Pancreas (tissue), 10 donors: ENCODE measurements at places on chromosomes 1 and 21.

GRCh38 chr1:234163267-234163919, 209.9 kb upstream of the COA6 start:
- DNase-seq = no peak

GRCh38 chr1:18684303-18684702, 53.7 kb downstream of the PAX7 start:
- no peak for DNase-seq

GRCh38 chr1:209008586-209008985, 574.9 kb upstream of the CAMK1G start:
- no peak for DNase-seq

DNA sequence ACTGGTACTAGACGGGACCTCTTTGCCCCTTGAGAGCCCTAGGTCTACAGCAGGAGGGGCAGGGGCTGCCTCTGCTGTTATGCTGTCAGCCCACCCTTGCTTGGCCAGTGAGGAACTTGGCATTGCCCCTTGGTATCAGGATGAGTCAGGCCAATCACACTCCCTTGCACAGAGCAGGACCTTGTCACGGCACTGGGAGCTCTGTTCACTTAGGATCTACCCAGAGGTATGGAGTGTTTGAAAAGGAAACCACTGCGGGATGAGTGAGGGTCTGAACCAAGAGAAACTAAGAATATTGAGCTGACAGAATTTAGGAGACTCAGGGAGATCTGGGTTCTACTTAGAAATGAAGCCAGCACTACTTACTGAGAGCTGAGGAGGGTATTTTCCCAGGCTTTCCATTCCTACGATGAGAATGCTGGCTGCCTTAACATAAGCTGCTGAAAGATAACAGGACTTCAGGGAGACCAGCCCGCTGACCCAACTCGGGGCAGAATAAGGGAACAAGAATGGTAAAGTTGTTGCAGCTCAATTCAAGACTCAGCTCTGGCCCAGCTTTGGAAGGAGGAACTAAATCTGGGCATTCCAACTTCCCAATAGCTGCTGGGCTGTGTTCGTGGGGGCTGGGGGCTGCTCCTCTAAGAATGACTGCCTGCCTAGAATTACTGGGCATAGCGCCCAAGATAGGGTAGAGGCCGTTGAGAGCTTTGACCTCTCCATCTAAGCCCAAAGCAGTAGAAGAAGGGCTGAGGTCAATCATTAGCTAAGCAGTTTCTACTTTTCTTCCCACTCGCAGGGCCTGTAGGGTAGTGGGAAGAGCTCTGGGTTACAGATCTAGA, 1.5 kb downstream of the FABP3 start:
- no peak for DNase-seq

DNA sequence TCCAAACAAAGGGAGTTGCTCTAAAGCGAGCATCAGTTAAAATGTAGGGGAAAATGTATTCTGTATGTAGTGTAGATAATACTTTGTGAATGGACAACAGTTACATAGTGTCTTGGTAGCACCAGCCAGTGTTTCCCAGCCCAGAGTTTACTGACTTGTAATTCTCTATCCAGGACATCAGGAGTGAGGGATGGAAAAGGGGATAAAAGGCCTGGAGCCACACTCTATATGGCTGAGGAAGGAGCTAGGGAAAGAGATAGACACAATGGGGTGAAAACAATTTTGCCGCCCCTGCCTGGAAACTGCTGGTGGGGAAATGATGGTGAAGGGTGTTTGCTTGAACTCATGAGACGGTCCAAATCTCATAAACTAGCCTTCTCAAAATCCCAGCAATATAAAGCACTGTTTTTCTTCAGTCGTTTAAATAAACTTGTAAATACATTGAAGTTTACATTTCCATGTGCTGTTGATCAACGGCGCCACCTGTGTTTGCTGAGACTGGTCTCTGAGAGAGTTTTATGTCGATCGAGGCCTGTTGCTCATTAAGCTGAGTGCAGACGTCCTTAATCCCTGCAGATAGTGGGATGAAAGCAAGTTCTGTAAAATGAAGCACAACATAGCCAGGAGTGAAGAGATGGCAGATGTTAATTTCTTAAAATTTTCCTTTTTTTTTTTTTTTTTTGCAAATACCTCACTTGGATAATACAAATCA, 27.9 kb upstream of the AGO1 start:
- no peak for DNase-seq

DNA sequence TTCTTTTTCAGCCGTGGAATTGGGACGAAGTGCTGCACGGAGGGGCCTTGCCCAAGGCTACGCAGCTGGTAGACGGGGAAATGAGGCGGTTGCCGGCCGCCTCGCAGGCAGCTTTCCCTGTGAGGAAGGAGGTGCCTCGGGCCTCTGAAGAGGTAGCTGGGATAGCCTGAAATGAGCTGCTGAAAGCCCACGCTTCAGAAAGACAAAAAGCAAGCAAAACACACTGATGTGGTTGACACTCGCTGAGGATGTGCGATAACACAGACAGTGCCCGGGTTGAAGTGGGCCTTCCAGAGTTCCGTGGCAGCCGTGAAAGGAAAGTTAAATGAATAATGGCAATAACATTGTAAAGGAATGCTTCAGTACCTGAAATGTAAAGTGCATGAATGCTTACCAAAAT, 47.2 kb downstream of the S1PR1 start:
- no peak for DNase-seq

DNA sequence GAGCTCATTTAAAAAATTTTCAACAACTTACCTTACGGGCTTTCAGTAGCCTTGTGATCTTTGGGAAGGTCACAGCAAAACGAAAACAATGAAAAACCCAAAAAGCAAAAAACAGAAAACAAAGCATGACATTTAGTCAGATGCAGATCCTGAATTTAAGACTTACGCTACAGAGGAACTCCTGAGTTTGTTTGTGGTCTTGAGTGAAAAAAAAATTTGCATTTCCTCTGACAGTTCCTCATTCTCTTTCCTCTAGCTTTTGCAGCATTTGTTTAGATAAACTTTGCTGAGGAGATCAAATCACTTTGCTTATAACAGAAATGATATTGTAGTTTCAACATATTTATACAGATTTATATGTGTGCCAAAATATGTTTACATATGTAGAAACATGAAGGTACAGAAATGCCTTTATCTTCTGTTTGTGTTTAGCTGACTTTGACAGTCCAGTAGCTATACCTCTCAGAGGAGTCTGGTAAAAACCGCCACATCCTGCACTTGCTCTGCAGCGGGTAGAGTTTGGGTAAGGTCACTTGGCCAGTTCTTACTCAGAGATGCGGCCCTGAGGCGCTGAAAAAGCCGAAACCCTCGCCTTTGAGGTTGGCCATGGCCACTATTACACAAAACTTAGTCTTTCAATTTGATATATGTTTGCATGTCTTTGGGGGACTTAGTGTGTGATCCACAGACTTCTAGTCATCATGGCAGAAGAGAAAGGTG, 142.5 kb downstream of the TNR start:
- DNase-seq = no peak

- DNase-seq = no peak
These were observed 587.5 kb upstream of the ADGRL2 start for GRCh38 chr1:81213279-81213678.

GRCh38 chr1:150235294-150235851, 539 bp downstream of the ANP32E start:
- DNase-seq = no peak

DNA sequence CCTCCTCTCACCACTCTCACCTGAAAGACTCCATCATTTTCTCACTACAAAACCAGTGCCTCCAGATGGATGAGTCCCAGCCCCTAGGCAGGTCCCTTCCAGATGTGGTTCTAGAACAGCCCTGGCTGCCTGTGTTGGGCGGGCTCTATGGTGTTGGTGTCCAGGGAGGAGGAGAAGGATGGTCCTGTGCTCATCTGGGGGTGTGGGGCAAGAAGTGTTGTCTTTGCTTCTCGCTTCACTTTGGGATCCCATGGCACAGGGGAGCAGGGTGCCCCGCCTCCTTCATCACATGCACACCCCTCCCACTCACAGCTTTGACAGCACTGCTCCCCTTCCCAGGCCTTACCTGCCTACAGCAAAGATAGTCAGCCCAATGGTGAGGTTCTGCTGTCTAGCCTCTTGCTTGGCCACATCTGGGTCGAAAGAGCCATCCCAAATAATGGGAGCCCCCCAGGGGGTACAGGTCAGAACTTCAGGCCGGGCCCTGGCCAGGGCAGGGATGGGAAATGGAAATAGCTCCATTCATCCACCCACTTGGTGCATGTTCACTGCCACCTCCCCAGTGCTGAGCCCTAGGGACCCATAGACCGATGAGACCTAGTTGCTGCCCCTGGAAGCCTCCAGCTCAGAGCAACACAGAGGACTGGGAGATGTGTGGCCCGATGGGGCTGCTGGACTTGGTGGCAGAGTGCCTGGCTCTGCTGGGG, 9.0 kb downstream of the A3GALT2 start:
- no peak for DNase-seq

GRCh38 chr1:71667216-71667615, 586.4 kb upstream of the ZRANB2 start:
- DNase-seq = no peak

DNA sequence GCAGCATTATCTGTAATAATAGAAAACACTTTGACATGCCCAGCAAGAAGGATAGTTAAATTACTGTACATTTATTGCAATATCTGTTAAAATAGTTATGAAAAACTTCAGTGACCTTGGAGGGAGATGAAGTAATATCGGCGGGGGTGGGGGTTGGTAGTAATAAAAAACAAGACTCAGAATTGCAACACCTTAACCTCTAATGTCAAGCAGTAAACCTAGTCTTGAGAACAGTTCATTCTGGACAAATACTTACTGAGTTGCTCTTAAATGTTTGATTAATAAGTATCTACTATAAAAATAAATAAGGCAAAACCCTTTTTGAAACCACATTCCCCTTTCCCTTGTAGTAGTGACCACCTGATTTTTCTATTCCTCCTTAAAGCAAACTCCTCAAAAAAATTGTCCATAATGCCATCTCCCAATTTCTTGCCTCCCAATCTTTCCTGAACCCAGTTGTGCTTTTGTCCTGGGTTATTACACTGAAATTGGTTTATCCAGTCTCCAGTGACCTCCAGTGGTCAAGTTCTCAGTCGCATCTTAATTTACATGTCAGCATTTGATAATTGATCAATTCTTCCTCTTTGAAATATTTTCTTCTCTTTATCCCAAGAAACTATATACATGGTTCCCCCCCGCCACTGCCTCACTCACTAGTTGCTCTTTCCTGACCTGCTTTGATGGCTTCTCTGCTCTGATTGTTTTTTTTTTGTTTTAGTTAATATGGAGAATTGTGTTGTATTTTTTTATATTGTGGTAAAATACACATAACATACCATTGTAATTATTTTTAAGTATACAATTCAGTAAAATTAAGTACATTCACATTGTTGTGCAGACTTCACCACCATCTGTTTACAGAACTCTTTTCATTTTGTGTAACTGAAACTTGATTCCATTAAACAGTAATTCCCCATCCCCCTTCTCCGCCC, 36.8 kb downstream of the RAP1A start:
- no peak for DNase-seq

- no peak for DNase-seq
These were observed 70.8 kb downstream of the TIAM1 start for GRCh38 chr21:31273278-31273677.

GRCh38 chr1:93288558-93288957, 57.1 kb upstream of the DR1 start:
- no peak for DNase-seq

- DNase-seq = no peak
These were observed 766 bp upstream of the FAM131C start for GRCh38 chr1:16074217-16074616.

DNA sequence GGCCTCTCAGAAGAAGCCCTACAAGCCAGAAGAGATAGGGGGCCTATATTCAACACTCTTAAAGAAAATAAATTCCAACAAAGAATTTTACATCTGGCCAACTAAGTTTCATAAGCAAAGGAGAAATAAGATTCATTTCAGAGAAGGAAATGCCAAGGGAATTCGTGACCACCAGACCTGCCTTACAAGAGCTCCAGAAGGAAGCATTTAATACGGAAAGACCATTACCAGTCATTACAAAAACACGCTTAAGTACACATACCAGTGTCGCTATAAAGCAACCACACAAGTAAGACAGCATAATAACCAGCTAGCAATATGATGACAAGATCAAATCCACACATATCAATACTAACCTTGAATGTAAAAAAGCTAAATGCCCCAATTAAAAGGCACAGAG, 704.9 kb upstream of the CHRM3 start:
- DNase-seq = no peak

DNA sequence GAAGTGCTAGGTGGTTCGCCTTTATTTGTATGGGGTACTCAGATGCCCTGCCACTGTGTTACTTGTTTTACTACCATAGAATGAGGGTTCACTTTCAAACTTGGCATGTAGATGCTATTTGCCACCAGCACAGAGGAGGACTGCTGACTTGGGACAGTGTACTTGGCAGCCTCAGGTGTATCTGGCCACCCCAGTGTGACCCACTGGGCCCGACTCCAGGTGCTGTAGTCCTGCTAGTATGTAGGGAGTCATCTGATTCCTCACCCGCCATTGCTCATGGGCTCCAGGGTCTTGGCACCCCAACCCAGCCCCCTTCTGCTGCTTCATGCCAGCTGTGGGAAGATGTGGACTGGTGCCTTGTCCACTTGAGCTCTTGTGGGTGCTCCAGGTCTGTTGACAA, 40.0 kb downstream of the ZNF678 start:
- no peak for DNase-seq

GRCh38 chr1:224458296-224458695, 23.7 kb upstream of the WDR26 start:
- DNase-seq = no peak

GRCh38 chr1:70675737-70676156, 264.7 kb downstream of the CTH start:
- DNase-seq = no peak
